Upper lobe of right lung (tissue), 1 donor: ENCODE measurements at places on chromosomes 7 and 10. TPM values are rescaled to one million over a fixed set of nuclear protein-coding genes. Genes with fewer than 3 reads are reported as not detected.
A peak's percentile ranks its signal among the peaks of the same experiment; 100 is the strongest.

GRCh38 chr10:52759154-52759553 is 13.4 kb downstream of the MBL2 start:
- DNase-seq: no peak

Gene C10orf90
- total RNA-seq: not detected

DNA sequence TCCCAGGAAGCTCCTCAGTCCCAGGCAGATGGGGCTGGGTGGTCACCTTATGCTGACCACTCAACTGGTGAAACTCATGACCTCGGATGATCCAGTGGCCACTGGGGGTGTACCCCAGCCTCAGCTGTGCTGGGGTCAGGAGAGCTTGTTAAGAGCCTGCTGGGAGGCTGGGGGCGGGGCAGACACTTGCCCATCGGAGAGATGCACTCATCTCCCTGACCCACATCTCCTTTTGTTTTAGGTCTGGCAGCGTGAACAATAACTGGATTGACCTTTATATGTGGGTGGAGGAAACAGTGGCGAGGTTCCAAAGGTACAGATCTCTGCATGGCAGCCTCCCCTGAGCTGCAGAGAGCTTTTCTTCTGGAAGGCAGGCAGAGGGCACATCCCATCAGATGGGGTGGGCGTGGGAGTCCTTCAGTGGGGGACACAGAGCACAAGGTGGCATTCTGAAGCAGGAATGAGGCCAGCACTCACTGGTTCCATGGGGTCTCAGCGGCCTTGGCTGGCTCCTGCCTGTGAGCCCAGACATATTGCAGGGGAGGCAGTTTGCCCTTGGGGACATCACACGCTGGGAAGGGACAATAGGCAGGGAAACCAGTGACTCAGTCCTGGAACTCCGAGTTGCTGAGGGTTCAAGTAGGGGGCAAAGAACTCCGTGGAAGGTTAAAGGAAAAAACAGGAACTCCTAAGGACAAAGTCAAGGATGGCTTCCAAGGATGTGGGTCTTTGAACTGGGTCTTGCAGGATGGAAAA is 5.2 kb downstream of the ANTXRL start:
- DNase-seq: peak; percentile 41

DNA sequence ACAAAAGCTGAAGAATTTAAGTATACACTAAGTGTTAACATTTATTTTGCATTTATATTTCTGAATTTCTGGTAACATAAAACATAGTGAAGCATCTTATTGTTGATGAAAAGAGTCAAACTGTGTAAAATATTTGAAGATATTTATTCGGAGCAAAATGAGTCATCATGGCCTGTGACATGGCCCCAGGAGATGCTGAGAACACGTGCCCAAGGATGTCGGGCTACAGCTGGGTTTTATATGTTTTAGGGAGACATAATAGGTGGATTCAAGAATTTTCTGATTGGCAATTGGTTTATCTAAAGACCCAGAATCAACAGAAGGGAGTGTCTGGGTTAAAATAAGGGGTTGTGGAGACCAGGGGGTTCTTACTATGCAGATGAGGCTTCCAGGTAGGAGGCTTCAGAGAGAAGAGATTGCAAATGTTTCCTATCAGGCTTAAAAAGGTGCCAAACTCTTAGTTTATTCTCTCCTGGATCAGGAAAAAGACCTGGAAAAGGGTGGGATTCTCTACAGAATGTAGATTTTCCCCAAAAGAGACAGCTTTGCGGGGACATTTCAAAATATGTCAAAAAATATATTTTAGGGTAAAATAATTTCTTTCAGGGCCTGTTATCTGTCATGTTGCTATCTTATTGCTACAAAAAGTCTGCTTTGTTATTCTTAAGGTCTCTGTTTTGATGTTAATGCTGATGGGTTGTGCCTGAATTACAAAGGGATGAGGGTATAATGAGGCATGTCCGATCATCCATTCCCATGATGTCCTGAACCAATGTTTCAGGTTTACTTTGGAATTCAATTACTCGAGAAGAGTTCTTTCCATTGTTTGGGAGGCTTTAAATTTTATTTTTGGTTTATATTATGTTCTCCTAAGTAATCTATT is 74.5 kb downstream of the VWDE start:
- no peak for DNase-seq

Gene ATP5F1C
- total RNA-seq: 163 TPM

DNA sequence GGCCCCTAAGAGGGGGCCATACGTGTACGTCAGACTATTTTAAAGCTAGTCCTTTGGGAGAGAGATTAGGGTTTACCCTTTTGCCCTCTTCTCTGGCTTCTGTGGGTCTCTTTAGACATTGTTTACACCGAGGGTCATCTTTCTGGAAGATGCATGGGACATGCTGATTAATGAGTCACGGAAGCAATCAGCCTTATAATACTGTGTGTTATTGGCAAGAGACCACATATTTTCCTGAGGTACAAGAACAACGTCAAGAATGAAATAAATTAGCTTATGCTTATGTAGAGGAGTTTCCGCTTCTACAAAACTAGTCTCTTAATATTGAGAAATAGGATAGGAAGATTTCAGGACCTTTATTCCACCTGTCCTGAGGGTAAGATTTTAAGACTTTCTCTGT is 327.7 kb downstream of the BBS9 start:
- no peak for DNase-seq

Gene ENO4
- total RNA-seq: not detected

Gene C10orf67
- 1.6 TPM for total RNA-seq

DNA sequence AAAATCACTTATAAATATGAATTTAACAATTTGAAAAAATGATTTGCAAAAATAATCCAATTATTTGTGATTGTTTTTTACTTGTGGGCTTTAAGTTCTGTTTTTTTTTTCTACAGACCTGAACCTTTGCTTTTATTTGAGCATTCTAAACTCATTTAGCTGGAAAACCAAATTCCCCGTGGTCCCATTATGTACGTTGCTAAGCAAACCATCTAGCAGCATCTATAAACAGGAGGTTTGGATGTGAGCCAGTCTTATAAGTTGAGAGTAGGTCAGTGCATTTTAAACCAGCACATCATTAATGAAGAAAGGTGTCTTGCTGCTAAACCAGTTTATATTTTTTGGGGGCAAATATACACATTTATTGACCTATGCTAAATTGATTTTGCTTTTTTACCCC is 77.3 kb downstream of the LRRN3 start:
- DNase-seq: no peak

DNA sequence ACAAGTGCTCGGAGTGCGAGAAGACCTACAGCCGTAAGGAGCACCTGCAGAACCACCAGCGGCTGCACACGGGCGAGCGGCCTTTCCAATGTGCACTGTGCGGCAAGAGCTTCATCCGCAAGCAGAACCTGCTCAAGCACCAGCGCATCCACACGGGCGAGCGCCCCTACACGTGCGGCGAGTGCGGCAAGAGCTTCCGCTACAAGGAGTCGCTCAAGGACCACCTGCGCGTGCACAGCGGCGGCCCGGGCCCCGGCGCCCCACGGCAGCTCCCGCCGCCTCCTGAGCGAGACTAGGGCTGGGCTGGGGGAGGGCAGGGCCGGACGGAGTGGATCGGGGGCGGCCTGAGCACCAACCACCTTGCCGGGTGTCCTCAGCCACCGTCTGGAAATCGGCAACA is 15.1 kb upstream of the ZNF212 start:
- no peak for DNase-seq

- no peak for DNase-seq
These were observed 9.7 kb downstream of the TACR2 start for GRCh38 chr10:69406816-69407580.

- DNase-seq: no peak
These were observed 16.5 kb downstream of the TRIL start for GRCh38 chr7:28941633-28942032.

DNA sequence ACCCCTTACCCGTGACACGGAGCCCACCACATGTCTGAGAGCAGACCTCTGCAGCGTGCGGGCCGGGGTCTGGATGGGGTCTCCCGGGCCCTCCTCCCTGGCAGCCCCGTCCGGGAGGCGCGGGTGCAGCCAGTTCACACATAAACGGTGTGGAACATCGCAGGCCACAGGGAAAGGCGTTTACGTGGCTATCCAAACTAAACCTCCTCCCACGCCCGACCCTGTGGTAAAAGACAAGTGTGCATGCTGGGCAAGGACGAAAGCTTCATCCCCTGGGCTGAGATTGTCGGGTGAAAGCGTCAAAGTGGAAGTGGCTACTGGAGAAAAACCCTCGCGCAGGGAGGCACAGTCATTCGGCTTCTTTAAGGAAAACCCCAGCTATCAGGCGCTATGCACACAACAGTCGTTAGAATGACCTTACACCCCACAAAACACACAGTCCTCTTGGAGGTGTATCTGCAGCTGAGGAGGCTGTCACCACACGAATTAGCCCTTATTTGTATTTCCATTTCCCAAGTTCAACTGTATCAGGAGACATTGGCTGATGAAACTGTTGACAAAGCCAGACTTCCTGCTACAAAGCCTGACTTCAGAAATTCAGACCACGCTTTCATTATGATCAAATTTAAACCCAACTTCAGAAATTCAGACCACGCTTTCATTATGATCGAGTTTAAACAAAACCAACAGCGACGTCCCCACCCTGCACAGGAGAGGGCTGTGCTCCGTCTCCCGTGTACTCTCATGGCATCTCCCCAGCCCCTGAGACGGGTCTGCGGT is 15.3 kb downstream of the GPER1 start:
- DNase-seq: no peak

Gene FKBP6
- total RNA-seq: not detected

Gene SPDYE16
- total RNA-seq: 0.90 TPM

Gene COL28A1
- 0.61 TPM for total RNA-seq

DNA sequence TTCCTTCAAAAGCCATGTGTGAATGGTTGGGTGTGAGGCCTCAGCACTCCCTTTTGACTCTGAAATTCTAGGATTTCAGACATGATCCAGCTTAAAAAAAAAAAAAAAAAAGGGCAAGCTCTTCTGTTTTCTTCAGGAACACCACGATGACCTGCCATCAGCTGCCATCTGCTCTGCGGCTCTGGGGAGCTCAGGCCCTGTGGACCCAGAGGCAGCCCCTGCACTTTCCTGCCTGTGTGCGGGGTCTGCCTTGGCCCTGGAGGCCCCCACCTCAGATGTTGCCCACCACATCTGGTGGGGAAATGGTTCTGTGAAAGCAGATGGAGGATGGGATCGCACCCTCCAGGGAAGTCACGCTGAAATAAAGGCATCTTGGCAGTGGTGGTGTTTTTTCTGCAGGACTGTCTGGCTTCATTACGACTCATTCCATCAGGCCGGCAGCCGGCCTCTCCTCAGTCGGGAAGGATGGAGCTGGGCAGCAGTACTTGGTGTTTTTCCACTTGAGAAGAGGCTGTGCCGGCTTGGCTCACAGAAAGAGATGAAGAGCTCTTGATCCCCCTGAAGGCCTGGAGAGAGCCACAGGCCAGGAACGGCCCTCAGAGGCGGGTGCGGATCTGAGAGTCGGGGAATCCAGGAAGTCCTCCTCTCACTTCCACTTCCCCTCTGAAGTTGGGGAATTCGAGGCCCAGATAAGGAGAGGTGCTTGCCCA is 66.1 kb upstream of the AQP1 start:
- DNase-seq: peak; percentile 91

- no peak for DNase-seq
These were observed 74.2 kb downstream of the EZH2 start for GRCh38 chr7:148809856-148810255.

Gene PLEKHA1
- 59.9 TPM for total RNA-seq

- no peak for DNase-seq
These were observed 17.3 kb downstream of the ZC3HAV1 start for GRCh38 chr7:139092090-139092796.

DNA sequence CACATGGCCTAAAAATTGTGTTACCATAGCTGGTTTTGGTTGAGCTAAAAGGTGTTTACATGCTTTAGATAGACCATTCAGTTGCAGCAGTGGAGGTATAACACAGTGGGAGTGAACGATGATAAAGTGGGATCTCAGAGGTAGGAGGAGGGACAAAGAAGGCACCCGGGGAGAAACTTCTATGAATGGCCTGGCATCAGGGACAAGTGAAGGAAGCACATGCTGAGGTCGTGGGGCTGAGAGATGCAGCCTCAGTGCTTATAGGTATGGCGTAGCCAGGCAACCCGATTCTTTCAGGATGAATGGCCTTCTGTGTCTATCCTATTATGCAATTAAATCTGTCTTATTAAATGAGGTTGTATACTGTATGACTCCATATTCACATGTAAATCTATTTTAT is 3.9 kb upstream of the CDK6 start:
- no peak for DNase-seq

DNA sequence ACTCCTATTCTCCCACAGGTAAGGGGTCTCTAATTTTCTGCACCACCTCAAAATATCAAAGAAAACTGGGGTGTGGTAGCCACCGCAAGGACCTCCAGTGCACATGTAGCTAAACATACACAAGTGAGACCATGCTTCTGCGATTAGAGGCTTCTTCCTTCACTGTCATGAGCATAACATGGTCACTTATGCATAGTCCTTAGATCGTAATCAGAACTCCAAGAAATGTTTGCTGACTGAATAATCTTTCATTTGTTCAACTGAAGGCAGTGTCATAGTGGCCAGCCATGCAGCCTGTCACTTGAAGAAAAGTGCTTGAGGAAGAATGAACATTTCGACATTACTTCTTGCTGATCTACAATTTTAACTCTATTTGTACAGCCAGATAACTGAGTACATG is 14.6 kb downstream of the TWIST1 start:
- no peak for DNase-seq

DNA sequence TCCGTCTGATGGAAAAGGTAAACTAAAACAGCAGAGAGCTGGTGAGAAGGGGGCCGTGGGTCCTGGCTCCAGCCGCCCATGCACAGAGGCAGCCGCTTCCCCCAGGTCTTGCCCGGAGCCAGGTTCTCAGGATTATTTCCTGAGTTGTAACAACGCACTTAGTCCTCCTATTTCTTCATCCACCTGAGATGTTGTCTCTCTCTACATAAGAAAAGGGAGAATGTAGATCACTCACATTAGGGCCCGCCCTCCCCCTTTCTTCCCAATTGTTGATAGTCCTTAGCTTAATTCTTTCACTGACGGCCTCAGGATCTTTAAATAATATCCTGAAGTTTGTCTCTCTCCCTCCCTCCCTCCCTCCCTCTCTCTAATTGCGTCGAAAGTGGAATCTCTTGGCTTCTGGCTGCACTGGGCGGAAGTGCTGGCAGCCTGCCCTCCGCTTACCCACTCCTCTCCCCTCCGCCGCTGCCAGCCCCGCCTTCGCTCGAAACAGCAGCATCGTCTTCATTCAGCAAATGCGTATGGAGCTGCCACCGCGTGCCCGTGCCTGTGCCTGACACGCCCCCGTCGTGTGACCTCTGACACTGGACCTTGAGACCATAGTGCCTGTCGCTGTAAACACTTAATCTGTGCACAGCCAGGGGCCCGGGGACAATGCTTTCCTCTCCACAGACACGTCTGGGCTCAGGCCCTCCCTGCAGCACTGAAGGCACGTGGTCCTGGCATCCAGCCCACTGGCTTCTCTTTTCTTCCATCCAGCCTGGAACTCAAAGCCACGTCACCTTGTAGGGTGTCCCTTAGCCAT is 174.5 kb upstream of the PPP2R2D start:
- peak; percentile 82 for DNase-seq

- peak; percentile 74 for DNase-seq
These were observed 5.3 kb downstream of the NEUROG3 start for GRCh38 chr10:69567920-69568319.

DNA sequence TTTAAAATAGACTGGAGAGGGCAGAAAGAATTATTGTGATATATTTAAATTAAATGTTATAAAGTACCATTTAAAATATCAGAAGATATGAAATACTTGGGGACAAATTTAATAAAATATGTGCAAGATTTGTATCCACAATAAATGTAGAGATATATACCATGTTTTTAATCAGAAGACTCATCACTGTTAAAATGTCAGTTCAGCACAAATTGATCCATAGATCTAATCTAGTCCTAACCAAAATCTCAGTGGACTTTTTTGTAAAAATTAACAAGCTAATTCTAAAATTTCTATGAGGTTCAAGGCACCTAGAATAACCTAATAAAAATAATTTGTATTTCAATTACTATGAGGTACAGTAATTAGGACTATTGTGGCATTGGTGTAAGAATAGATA is 96.4 kb downstream of the CTNNA3 start:
- DNase-seq: no peak
